Left kidney (tissue), 8 donors: ENCODE measurements at places on chromosomes 2 and 18.
A peak's percentile ranks its signal among the peaks of the same experiment; 100 is the strongest.

- DNase-seq: no peak
These were observed 66.4 kb downstream of the MCFD2 start for GRCh38 chr2:46849046-46849715.

DNA sequence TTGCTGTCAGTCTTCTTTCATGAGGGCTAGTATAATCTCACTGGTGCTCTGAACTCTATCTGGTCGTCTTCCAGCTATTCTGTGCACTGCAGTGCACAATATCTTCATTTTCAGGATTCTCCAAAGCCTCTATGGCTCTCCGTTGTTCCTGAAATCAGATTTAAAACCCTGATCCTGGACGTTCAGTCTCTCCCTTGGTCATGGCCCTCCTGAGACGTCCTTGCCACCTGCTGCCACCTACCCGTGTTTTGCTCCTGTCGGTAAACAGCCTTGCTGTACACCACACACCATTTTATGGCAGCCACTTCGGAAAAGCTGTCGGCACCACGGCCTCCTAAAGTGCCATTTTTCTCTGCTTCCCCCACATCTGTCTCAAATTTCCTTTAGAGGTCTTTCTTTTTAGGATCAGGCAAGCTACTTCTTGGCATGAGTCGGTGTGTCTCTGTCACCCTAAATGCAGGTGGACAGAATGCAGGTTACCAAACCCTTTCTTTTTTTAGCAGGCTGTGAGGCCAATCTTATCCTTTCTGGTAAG is 170.0 kb downstream of the HRH4 start:
- DNase-seq: peak; percentile 10

- DNase-seq: no peak
These were observed 94.3 kb downstream of the HDAC4 start for GRCh38 chr2:239306274-239307220.

- no peak for DNase-seq
These were observed 45.6 kb upstream of the NRP2 start for GRCh38 chr2:205636549-205637319.

- no peak for DNase-seq
These were observed 17.9 kb downstream of the LPIN1 start for GRCh38 chr2:11764359-11764758.

DNA sequence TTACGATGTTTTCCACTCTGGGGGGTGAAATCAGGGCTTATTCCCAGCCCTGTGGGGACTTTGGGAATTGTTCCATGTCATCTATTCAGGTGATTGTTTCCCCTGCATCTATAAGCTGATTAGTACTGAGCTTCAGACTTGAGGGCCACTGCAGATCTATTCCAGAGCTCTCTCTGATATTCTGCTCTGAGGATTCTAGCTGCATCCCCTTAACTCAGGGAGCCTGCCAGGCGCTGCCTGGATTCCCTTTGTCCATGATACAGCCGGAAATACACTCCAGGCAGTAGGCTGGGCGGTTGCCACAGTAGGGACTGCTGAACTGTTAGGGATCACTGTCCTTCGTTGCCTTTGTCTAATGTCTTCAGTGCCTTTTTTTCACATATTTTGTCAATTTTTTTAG is 31.3 kb downstream of the PTRHD1 start:
- no peak for DNase-seq

DNA sequence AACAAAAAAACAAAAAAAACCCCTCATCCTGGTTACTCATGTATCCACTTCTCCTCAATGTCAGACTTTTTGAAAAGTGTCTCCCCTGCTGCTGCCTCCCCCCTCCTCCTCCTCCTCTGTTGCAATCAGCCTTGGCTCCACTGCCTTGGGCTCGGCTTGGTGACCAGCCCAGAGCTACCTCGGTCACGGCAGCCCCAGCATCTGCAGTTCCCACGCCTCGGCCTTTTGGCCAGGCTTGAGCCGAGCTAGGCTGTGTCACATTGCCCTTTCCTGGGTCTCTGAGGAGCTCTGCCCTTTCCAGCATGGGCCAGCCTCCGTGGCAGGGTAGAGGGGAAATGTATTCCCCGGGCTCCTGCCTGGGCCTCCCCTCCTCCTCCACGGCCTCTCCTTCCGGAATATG is 22.7 kb upstream of the INHBB start:
- DNase-seq: no peak

DNA sequence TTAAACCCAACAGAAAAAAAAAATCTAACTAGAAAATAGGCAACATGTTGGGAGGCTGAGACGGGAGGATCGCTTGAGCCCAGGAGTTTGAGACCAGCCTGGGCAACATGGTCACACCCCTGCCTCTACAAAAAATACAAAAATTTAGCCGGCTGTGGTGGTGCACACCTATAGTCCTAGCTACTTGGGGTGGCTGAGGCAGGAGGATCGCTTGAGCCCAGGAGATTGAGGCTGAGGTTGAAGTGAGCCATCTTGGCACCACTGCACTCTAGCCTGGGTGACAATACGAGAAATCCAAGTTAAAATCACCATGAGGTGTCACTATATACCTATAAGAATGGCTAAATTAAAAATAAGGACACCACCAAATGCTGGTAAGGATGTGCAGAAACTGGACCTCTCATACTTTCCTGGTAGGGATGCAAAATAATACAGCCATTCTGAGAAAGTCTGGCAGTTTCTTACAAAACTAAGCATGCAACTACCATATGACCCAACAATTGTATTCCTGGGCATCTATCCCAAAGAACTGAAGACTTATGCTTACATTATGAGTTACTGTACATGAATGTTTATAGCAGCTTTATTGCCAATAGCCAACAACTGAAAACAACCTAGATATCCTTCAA is 2.2 kb downstream of the SEPTIN10 start:
- no peak for DNase-seq

DNA sequence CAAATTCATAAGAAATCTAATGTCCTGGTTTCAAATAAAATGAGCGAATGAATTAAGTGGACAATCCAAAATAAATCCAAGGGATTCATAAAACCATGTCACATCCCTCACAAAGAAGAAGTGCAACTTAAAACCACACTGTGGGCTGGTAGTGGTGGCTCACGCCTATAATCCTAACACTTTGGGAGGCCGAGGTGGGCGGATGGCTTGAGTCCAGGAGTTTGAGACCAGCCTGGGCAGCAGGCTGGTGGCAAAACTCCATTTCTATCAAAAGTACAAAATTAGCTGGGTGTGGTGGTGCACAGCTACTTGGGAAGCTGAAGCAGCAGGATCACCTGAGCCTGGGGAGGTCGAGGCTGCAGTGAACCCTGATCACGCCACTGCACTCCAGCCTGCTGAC is 25.4 kb downstream of the FAM98A start:
- no peak for DNase-seq

DNA sequence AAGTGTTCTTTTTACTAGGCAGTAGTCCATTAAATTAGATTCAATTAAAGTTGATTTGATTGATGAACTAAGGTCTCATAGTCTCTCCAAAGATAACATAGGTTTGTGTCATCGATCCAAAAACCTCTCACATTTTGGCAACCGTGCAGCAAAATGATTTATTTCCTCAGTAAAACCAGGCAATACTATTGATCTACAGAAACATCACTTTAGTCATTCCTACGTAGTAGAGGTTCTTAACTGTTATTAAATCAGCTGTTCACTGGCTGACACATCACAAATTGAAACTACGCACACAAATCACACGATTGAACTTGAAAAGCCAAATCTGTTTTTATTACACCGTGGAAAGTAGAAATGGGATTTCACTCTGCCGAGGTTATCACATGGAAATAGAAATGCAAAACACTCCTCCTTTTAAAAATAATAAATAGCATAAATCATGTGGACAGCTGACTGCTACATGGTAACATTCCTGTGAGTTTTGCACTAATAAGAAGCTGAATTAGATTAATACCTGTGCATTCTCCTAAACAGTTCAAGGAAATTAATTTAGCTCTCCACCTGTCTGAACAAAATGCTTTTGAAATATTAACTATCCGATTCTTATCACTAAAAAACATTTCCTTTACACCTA is 262.5 kb downstream of the CDH20 start:
- peak; percentile 50 for DNase-seq

DNA sequence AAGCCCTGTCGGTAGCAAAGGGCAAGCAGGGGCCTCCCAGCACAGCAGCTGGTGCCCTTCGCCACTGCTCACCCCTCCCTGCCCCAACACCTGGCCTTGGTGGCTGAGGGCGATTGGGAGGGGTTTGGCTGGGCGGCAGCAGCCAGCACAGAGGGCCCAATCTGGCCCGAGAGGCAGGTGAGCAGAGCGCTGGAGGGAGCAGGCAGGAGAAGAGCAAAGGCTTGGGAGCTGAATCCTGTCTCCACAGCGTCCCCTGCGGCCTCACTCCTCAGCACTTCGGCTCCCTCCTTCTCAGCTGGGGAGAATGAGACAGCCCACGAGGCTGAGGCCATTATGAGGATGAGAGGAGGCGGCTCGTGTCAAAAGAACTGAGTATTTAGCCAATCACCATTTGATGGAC is 74.9 kb upstream of the TAF1B start:
- DNase-seq: no peak

- DNase-seq: no peak
These were observed 6.4 kb upstream of the TRIB2 start for GRCh38 chr2:12710301-12710700.

DNA sequence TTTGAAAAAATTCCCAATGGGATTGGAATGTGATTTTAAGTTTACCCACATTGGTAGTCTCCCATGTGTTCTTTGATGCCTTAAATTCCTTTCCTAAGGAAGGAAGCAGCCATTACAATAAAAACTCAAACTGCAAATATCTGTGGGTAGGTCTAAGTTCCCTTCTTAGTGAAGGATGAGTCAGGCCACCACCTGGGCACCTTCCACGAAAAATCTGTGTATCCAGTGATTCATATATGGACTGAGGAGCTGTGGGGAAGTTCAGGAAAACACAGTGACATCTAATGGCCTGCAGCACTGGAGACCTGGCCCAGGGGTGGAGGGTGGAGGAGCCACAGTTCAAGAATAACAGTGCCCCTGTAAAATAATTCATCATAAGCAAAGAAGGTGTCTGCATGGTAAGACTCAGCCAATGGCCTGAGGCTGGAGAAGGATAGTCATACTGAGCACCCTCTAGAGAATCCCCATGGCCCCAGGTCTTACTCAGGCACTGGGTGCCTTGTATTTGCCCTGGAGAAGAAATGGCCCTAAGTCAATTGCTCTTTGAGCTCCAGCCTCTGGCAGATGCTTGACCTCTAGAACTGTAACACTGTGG is 248.6 kb downstream of the SP3 start:
- DNase-seq: no peak

DNA sequence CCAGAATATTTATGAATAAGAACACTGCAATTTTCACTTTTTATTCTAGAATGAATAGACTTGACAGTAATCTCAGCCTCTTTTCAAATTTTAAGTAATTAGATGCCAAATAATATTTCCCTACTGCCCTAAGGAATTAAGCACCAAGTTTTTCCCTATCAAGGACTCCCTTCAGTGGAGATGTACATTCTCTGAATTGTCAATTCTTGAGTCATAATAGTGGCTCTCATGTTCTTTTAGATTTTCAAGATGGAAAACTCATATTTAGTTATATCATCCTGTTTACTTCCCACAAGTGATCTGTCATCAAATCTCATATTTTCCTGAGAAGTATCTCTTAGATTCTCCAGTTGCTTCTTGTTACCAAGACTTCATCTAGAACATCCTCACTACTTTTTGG is 1248.9 kb upstream of the CHAC2 start:
- no peak for DNase-seq

- no peak for DNase-seq
These were observed 20.1 kb downstream of the SFT2D3 start for GRCh38 chr2:127721311-127721977.

- no peak for DNase-seq
These were observed 28.7 kb downstream of the XIRP2 start for GRCh38 chr2:166916987-166917386.

- no peak for DNase-seq
These were observed 37.2 kb downstream of the ITGA6 start for GRCh38 chr2:172464400-172465129.

DNA sequence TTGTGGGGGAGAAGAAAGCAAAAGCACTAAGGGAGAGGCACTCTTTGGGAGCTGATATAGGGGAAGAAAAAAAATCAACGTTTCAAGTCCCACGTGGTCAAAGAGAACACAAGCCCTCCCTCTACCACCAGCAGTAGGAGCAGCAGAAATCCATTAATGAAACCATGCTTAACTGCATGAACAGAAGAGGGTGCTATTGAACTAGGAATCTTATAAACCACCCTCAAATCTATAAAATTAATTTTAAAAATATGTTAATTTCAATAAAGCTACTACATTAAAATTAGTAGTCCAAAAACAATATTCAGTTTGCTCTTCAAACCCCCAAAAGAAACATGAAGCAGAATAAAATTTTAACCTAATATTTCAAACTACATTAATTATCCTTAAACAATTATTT is 147.8 kb downstream of the TMEM18 start:
- DNase-seq: no peak

- DNase-seq: no peak
These were observed 13.8 kb downstream of the EHD3 start for GRCh38 chr2:31247711-31248110.

DNA sequence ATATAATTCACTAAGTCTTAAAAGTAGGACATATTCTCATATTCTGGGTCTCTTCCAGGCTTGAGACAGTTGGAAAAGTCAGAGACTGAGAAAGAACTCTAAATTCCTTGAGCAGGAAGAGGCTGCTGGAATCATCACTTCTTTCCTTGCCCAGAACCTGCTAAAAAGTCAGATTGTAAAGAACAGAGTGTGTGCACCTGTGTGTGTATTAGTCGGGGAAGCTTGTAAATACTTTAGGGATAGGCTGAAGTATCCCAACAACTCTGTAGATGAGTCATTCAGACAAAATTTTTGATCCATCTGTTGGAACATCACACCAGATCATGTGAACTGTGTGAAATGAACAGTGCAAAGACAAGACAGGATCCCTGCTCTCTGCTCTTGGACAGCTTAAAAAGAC is 16.1 kb downstream of the GAREM1 start:
- DNase-seq: no peak

DNA sequence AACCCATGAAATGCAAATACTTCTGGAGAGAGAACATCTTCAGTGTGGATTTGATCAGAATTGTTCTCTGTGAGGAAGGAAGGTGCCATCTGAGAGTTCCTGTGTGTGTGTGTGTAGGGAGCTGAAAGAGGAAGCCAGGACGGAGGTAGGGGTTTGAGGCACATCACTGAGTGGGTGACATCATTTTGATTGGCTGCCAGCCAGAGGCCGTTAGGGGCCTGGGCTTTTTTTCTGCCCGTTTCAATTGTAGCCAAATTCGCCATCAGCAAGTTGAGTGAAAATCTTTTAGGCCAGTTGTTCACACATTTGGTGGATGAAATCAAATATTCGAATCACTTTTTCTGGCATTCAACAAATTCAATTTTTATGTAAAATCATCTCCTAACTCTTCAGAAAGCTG is 48.9 kb downstream of the TSN start:
- DNase-seq: no peak

GRCh38 chr18:23851470-23852002 is 162.3 kb downstream of the LAMA3 start:
- DNase-seq: no peak

DNA sequence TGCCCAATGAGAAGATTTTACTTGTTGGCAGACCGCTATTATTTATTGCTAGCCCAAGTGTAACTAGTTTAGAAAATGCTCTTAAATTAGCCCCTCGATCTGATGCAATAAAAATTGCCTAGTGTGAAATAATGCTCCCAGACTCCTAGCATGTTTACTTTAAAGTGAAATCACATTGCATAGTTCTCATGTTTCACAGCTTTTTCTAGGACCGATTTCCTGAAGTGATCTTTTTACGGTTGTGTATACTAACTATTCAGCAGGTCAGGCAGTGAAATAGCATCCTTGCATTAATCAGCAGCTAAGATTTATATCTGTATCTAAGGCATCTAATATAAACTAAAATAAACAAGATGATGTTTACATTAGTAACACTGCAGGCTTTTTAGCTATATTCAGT is 52.4 kb downstream of the PMS1 start:
- peak; percentile 60 for DNase-seq
